Non-pigmented ciliary epithelial cell (primary cell): ENCODE measurements at places on chromosomes 2 and 18.

- DNase-seq: no peak
Observed at GRCh38 chr2:85395912-85396475, 14.2 kb downstream of the CAPG start.

DNA sequence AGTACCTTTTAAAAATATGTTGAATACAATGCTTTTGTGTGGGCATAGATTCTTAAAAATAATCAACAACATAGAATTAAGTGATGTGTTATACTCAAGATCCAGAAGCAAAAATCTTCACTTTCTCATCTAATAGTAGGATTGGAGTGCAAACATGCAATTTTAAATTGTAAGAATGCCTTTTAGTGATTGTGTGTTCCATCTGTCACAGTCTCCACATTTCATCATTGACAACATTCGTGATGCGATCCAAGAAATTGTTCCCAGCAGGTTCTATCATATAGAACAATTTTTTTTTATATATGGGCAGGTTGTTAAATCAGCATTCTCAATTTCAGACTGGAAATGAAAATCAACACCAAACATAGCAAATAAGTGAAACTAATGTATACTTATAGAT lies 1671.8 kb upstream of the SLC39A10 start:
- no peak for DNase-seq

DNA sequence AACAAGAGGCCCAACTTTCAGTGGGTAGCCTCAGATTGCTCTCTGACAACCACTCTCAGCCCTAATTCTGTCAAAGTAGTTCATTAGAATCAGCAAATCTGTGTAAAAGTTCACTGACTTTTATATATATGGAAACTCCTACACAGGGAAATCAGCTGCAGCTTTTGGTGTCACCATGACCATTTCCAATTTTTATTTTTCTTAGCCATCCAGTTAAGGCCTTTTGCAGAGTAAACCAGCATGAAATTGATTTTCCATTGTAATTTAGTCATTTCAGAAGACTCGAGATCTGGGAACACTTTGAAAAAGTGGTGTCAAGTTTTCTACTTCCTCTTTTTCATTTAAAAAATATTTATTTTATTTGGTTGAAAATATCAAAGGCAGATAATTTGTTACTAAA lies 263.2 kb downstream of the TMEM182 start:
- no peak for DNase-seq

DNA sequence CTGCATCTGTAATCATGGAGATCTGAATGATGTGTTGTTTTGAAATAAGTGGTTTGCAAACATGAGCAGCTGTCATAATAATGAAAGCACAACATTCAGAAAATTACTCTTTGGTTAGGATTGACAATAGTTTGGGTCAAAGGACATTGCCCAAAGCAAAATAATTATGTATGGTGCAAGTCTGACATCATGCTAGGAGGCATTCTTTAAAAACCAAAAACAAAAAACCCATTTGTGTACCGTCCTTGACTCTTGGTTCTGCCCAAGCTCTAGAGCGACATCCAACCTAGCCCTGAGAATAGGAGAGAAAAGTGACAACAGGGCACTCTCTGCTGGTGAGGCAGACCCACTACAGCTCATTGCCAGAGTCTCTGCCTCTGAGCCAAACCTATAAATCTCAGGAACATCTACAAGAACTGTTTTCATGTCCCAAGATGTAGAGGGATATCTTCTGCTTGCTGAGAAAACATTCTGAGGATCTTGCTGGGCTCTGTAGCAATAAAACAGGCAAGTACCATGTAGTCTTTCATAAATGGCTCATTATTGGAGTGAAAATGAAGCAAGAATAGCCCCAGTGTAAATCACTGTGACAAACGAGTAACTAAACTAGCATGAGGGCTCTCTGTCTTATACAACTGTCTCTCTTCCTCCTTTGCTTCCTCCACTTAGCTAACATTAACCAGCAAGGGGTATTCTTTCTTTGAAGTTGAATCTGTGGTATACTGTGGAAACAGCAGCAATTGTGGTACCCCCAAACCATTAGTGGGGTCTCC lies 266.8 kb upstream of the CXCR4 start:
- no peak for DNase-seq

DNA sequence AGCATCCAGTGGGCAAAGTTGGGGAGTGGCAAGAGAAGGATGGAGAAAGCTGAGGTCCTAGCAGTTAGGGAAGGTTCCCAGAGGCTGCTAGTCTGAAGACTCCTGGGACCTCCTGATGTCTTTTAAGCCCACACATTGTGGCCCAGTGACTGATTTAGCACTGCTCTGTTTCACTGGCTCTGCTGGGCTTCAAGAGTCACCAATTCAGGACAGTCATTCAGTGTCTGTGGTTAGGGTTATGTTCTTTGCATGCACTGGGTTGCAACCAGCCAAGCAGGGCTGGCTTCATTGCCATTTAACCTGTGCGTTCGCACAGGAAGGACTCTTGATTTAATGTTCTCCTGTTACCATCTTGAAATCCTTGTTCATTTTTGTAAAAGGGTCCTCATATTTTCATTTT lies 199.2 kb downstream of the ICOS start:
- no peak for DNase-seq

DNA sequence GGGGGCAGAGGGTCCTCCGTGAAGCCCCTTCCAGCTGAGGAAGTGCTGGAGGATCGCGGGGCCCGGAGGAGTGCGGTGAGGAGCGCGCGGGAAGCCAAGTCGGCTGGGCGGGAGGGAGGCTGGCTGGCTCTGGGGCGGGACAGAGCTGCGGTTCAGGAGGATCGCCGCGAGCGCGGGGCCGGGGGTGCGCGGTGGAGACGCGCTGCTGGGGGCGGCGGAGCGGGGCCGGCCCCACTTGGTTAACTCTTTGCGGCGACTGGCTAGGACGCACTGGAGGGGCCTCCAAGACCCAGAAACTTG lies 464 bp downstream of the CYBRD1 start:
- DNase-seq: no peak

- DNase-seq: no peak
Observed at GRCh38 chr2:217063238-217063755, 203.4 kb upstream of the TNP1 start.

- no peak for DNase-seq
Observed at GRCh38 chr2:230666885-230667712, 45.5 kb upstream of the CAB39 start.

DNA sequence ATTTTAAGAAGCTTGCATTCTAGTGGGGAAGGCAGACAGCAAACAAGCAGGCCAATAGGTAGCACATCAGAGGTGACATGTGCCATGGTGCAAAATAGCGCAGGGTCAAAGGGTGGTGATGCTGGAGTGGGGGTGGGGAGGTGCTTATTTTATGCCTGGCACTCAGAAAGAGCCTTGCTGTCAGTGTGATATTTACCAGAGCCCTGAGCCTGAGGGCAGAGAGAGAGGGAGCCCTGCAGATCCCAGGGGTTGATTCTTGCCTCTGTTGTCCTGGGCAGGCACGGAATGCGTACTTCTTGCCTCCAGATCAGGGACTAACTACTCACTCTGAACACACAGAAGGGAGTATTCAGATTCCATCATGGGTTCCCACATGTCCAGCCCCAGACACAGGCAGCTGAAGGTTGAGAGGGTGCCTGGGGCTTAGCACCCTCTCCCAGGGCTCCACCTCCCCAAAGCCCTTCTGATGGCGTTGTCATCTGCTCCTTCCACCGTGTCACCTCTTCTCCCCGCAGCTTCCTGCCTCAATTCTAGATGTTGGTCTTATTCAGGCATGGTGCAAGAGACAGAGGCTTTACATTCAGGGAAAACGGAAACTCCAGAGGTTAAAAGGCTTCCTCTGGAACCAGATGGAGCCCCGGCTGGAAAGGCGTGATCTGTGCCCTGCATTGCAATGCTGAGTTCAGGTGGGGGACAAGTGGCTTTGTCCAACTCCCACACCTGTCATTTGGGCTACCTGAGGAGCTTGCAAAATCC lies 252.3 kb downstream of the HAUS1 start:
- no peak for DNase-seq

DNA sequence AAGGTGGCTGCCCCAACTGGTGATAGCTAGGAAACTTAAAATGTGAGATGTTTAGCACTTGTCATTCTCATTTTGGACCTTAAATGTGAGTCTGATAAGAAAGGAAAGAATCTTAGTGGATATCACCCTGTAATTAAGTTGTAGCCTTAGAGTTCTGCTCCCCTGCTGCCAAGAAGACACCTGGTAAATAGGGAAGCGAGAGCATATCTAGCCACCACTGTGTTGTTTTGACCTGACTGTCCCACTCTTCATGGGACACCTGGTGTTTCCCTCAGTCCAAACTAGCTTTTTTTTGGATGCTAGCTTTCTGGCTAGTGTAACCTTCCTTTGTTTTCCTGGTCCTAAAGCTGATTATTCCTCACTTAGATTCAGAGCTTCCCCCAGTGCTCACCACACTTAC lies 357.6 kb downstream of the RAD51AP2 start:
- DNase-seq: no peak

- DNase-seq: no peak
Observed at GRCh38 chr2:207051385-207051965, 112.2 kb downstream of the CPO start.

- DNase-seq: no peak
Observed at GRCh38 chr18:73690222-73690621, 457.4 kb downstream of the FBXO15 start.

GRCh38 chr18:65568866-65569265 lies 181.9 kb upstream of the CDH7 start:
- DNase-seq: no peak

DNA sequence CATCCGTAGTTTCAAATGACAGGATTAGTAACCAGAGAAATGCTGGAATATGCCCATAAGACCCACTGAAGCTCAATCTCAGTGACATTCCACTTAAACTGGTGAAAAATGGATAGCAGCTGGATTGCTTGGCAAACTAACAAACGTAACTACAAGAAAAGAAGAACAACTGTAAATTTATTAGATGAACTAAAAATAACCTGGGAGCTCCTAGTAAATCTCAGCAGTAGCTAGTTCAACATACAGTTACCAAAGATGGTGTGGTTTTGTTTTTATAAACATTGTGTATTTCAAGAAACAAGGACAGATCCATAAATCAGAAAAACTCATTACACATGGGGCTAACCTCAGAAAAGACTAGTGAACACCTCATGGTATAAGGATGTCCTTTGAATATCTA lies 531.9 kb downstream of the XIRP2 start:
- DNase-seq: no peak

GRCh38 chr2:203071148-203071547 lies 56.5 kb downstream of the NBEAL1 start:
- DNase-seq: no peak

GRCh38 chr2:118696786-118697465 lies 150.5 kb downstream of the EN1 start:
- no peak for DNase-seq

GRCh38 chr18:38759457-38759856 lies 1193.9 kb upstream of the CELF4 start:
- DNase-seq: no peak

- no peak for DNase-seq
Observed at GRCh38 chr2:10170256-10170655, 47.7 kb downstream of the RRM2 start.

GRCh38 chr2:88451811-88452564 lies 505 bp downstream of the FOXI3 start:
- no peak for DNase-seq

DNA sequence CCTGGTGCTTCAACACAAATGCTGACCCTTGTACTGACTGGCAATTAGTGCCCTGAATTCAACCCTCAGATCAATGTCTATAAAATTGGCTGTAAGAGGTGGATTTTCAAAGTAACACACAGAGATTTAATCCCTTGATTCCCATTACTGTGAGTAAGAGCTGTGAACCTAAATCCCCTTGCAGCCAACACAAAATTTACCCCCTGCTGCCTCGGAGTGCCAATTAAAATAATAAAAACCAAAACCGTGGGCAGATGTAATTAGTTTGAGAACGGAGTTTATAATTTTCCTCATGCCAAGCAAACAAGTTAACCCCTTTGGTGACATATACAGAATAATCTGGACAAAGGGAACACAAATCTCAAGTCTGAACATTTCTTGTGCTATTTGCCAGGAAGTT lies 55.8 kb upstream of the REV1 start:
- DNase-seq: no peak

- no peak for DNase-seq
Observed at GRCh38 chr2:222572751-222573174, 83.1 kb downstream of the FARSB start.

DNA sequence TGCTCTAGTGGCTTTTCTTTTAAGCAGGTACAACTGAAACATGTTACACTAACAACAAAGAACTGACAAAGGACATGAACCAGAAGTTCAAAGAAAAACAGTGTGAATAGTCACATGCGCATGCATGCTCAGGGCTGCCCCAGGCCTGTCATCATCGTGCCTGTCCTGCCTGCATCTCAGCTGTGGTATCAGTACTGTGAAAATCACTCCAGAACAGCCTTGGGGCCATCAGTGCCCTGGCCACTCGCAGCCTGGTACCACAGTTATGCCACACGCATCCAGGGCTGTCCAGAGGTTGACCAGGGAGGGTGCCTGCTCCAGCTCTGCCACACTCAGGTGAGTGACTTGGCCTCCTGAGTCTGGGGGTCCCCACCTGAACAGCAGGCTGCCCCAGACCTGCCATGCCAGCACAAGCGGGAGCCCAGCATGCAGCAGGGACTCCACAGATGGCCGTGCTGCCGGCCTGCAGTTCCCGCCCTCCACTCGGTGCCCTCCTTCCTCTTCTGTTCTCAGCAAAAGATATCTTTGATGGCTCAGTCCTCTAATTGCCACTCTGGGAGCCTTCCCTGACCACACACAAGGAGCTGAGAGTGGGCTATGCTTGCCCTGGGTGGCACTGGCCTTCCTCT lies 12.3 kb downstream of the LIMS2 start:
- DNase-seq: no peak

DNA sequence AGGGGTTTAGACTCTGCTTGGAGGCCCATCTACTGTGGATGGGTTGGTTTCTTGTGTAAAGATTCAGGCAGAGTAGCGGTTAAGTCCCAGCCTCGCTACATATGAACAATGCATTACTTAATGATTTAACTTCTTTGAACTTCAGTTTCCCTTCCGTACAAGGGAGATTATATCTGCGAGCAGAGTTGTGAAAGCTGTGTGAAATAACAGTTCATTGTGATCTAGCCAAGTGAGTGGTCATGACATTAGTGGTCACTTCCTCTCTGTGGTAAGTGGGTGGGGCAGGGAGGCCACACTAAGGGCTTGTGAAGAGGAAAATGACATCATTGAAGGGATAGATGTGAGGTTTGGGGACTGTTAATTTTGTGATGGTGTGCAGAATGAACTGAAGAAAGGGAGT lies 14.1 kb upstream of the MEX3C start:
- DNase-seq: peak; percentile 74

GRCh38 chr2:7992612-7993602 lies 688.9 kb upstream of the ID2 start:
- DNase-seq: no peak

DNA sequence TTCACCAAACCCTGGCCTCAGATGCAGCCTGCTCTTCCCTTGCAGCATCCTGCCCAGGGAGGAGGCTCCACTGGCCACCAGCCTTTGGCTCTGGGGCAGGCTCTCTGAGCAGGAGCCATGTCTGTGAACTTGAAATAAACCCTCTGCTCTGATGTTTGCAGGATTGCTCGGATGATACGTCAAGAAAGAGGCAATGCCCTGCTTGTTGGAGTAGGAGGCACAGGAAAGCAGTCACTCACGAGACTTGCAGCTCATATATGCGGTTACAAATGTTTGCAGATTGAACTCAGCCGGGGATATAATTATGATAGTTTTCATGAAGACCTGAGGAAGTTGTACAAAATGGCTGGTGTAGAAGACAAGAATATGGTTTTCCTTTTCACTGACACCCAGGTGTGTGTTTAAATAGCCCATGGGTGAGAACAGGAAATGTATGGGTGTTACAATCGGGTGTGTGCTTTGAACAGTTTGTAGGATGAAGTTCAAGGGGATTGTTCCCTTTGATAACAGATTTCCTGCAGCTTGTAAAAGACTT lies 177.9 kb downstream of the DNAH6 start:
- DNase-seq: no peak
